ENCODE measurements at places on chromosomes 6 and 20. TPM values are rescaled to one million over a fixed set of nuclear protein-coding genes. Genes with fewer than 3 reads are reported as not detected.

GRCh38 chr6:106749609-106750008 is 120.2 kb downstream of the QRSL1 start:
- no peak overlapping the region for H3K4me3 ChIP-seq
- DNase-seq, result no peak

DNA sequence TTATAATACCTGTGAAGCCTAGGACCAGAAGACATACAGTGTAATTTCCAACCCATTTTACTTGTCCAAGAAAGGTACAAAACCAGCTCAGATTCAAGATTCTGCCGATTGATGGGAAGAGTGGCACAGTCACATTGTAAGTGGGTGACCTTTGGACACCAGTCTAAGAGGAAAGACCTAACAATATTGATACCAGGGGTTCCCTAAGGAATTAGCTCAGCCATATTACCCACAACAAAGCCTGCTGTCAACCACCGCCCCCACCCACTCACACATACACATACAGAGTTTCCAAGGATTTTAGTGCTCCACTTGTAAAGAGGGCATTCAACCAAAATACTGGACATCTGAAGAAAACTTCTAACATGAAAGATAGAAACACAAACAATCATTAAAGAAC is 27.9 kb upstream of the TMEM181 start:
- no peaks in the 10 kb centered on the region for H3K27me3 ChIP-seq
- H3K4me3 ChIP-seq, result no peak overlapping the region
- no peak for DNase-seq
- no peak overlapping the region for H3K27ac ChIP-seq
- no peaks in the 10 kb centered on the region for H3K36me3 ChIP-seq

GRCh38 chr6:52157301-52157941 is 28.8 kb upstream of the IL17A start:
- H3K4me1 ChIP-seq, result peaks cover 20% of the 10 kb centered on the region
- H3K36me3 ChIP-seq, result no peaks in the 10 kb centered on the region
- H3K27ac ChIP-seq, result no peak overlapping the region
- no peak for DNase-seq
- no peak overlapping the region for H3K4me3 ChIP-seq

- no peak overlapping the region for H3K4me3 ChIP-seq
- no peaks in the 10 kb centered on the region for H3K27me3 ChIP-seq
- DNase-seq, result no peak
- H3K36me3 ChIP-seq, result no peaks in the 10 kb centered on the region
- no peak overlapping the region for H3K27ac ChIP-seq
Measured at GRCh38 chr6:146805546-146806325, 207.0 kb downstream of the ADGB start.

DNA sequence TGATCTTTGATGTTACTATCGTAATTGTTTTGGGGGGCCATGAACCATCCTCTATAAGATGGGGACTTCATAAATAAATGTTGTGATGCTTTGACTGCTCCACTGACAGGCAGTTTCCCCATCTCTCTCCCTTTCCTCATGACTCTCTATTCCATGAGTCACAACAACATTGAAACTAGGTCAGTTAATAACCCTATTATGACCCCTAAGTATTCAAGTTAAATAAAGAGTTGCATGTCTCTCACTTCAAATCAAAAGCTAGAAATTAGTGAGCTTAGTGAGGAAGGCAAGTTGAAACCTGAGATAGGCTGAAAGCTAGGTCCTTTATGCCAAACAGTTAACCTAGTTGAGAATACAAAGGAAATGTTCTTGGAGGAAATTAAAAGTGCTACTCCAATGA is 491.0 kb downstream of the HAO1 start:
- no peaks in the 10 kb centered on the region for H3K4me1 ChIP-seq
- DNase-seq, result no peak
- no peak overlapping the region for H3K27ac ChIP-seq
- no peak overlapping the region for H3K4me3 ChIP-seq
- no peaks in the 10 kb centered on the region for H3K27me3 ChIP-seq

DNA sequence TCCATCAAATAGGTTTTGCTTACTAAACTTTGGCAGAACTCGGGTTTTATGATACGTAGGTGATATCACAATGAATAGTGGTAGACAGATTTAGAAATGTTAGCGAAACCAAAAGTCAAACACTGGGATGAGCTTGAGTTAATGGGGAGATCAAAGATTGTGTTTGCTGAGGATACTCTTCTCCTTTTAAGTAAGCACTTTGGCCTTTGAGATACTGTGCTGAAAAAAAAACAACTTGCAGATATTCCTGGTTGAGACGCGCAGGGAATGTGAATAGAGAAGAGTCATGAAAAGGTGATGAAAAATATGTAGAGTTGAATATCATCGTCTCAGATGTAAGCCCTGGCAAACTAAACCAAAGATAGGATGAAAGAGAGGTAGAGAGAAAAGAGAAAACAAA is 48.3 kb downstream of the TRMT11 start:
- H3K27me3 ChIP-seq, result no peaks in the 10 kb centered on the region
- DNase-seq, result no peak
- no peaks in the 10 kb centered on the region for H3K4me1 ChIP-seq
- no peaks in the 10 kb centered on the region for H3K36me3 ChIP-seq

DNA sequence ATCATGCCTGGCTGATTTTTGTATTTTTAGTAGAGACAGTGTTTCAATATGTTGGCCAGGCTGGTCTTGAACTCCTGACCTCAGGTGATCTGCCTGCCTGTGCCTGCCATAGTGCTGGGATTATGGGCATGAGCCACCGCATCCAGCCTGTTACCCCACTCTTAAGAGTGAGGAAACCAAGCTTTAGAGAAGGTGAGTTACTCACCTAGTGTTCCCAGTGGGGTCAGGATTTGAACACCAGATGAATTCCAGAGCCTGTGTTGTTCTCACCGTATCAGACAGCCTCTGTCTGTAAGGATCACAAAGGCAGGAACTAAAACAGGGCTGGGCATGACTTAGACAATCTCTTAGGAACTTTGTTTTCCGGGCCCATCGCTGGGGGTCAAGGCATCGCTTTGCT is 9.4 kb upstream of the FANCE start:
- no peak overlapping the region for H3K27ac ChIP-seq
- H3K4me1 ChIP-seq, result no peaks in the 10 kb centered on the region
- no peak overlapping the region for H3K4me3 ChIP-seq

DNA sequence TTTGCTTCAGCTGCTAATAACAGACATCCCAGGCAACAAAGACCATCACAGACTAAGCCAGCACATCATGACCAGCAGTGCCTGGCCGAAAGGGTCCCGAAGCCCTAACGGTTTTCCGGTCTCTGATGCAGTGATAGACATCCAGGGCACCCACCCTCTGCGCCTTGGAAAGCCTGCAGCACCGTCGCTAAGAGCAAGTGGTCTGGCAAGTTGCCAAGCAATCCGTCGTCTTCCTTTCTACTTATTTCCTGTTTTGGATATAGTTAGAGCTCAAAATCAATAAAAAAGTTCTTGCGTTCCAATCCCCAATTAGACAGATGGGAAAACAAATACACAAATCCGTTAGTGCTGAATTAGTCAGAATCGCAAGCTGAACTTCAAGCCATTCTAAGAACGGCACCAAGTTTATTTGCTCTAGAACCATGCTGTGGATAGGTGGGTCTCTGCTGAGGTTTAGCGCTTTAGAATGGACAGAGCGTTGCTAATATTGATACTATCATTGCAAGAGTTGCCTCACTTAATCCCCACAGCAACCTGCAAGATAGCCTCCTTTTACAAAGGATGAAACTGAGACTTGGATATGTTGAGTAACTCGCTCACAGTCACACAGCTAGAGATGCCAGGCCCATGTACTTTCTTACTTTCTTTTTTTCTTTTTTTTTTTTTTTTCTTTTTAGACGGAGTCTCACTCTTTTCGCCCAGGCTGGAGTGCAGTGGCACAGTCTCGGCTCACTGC is 163.3 kb upstream of the SNX9 start:
- no peaks in the 10 kb centered on the region for H3K4me1 ChIP-seq
- no peaks in the 10 kb centered on the region for H3K27me3 ChIP-seq
- no peak overlapping the region for H3K4me3 ChIP-seq
- H3K36me3 ChIP-seq, result no peaks in the 10 kb centered on the region
- DNase-seq, result no peak

DNA sequence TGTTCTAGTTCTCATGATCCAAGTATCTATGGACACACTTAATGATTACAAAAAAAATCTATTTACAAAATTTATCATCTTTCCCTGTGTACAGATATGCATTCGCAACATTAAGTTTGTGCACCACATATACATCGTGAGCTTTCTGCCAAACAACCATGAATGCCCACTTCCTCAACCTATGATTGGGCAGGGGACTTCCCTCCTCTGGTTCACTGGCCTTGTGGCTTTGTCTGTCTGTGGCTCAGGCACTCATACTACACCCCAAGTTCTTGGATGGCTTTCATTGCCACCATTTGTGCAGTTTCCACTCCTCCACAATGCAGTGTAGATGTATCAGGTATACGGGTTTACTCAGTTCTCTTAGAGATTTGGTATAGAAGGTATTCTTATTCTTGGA is 74.9 kb downstream of the HS3ST5 start:
- no peak overlapping the region for H3K4me3 ChIP-seq
- H3K4me1 ChIP-seq, result no peaks in the 10 kb centered on the region
- no peak overlapping the region for H3K27ac ChIP-seq
- no peaks in the 10 kb centered on the region for H3K27me3 ChIP-seq
- no peaks in the 10 kb centered on the region for H3K36me3 ChIP-seq

- DNase-seq, result no peak
- no peaks in the 10 kb centered on the region for H3K27me3 ChIP-seq
- H3K36me3 ChIP-seq, result no peaks in the 10 kb centered on the region
- H3K4me3 ChIP-seq, result no peak overlapping the region
Measured at GRCh38 chr6:112649853-112650252, 302.7 kb downstream of the RFPL4B start.

GRCh38 chr20:17525650-17526049 is 5.5 kb downstream of the BFSP1 start:
- no peaks in the 10 kb centered on the region for H3K27me3 ChIP-seq
- peaks cover 3% of the 10 kb centered on the region for H3K4me1 ChIP-seq
- H3K4me3 ChIP-seq, result no peak overlapping the region
- no peaks in the 10 kb centered on the region for H3K36me3 ChIP-seq

- H3K27ac ChIP-seq, result no peak overlapping the region
- no peak overlapping the region for H3K4me3 ChIP-seq
- no peaks in the 10 kb centered on the region for H3K36me3 ChIP-seq
- H3K27me3 ChIP-seq, result no peaks in the 10 kb centered on the region
- DNase-seq, result no peak
Measured at GRCh38 chr6:15239616-15240364, 6.1 kb upstream of the JARID2 start.

DNA sequence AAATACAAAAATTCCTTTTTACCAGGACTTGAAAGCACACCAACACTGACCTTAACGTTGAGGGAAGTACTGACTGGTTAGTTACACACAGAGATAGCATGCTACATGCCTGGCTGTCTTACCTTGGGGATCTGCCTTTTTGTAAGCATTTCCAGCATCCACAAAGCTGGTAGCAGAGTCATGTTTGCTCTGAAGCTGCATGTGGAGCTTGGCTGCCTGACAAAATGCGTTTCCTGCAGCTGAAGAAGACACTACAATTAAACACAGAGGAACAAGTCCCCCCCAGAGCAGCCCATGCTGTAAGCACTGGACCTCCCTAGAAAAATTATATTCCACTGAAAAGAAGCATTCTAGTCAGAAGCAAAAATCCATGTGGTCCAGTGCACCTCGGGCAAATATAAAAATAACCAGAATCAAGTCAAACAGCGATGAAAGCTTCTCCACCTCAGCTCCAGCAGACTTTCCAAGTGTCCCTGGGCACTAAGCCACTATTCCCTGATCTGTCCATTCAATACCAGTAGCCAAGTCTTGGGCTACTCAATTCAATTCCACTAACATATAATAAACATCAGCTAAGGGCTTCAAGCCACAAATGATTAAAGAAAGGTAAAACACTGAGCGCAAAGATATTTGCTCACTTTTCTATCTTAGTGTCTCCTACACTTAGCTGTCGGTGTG is 24.2 kb downstream of the NAPB start:
- no peak overlapping the region for H3K27ac ChIP-seq
- peaks cover 51% of the 10 kb centered on the region for H3K36me3 ChIP-seq
- H3K27me3 ChIP-seq, result no peaks in the 10 kb centered on the region
- no peaks in the 10 kb centered on the region for H3K4me1 ChIP-seq

DNA sequence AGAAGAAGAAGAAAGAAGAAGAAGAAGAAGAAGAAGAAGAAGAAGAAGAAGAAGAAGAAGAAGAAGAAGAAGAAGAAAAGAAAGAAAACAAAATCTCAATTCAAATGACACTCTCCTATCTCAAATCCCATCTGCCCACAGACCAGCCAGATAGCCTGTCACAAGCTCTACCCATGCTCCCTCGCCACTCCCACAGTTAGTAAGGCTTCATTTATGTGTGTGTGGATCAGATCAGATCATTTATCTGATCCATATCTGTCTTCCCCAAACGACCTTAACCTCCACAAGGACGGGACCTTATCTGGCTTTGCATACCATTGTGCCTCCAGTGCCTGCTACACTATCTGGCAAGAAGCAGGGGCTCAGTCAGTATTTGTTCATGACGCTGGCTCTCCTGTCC is 81.9 kb upstream of the RREB1 start:
- no peak overlapping the region for H3K27ac ChIP-seq
- H3K27me3 ChIP-seq, result no peaks in the 10 kb centered on the region
- H3K36me3 ChIP-seq, result no peaks in the 10 kb centered on the region
- no peaks in the 10 kb centered on the region for H3K4me1 ChIP-seq

DNA sequence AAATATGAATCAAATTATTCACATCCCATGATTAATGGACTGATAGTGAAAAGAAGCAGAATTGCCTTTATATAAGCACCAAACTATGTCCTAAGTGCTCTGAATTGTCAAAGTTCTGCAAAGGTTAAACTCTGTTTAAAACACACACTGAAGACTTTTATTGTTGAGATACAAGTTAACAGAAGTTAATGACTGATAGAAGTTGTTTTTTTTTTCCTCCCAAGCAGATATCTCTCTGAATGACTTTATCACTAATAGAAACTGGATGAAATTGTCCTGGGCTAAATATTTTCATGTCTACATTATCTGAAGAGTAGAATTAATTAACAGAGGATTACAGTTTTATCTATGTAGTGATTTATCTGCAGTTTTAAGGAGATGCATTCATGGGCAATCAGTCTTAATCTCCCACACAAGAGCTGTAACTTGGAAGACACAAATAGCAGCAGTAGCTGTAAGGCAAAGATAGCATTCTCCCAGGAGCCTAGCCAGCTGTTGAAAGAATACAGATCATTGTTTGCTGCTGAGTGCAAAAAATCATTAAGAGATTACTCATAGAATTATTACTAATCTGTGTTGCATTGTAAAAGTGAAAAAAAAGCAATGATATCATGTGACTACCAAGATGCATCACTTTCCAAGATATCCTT is 49.9 kb downstream of the BMP5 start:
- H3K27me3 ChIP-seq, result no peaks in the 10 kb centered on the region
- H3K4me3 ChIP-seq, result no peak overlapping the region
- H3K4me1 ChIP-seq, result peaks cover 37% of the 10 kb centered on the region
- no peak for DNase-seq

The SIRPD gene
- total RNA-seq, result not detected

The EYA2 gene
- 15.5 TPM for total RNA-seq

The SYS1 gene
- total RNA-seq, result 23.4 TPM

The STX11 gene
- total RNA-seq, result 5.3 TPM

The PPP1R3G gene
- total RNA-seq, result 2.1 TPM

The PPIL6 gene
- total RNA-seq, result 16.5 TPM

The AIF1 gene
- total RNA-seq, result 27.1 TPM
